HFFc6 (cell line): ENCODE measurements at places on chromosomes 5 and 9.

DNA sequence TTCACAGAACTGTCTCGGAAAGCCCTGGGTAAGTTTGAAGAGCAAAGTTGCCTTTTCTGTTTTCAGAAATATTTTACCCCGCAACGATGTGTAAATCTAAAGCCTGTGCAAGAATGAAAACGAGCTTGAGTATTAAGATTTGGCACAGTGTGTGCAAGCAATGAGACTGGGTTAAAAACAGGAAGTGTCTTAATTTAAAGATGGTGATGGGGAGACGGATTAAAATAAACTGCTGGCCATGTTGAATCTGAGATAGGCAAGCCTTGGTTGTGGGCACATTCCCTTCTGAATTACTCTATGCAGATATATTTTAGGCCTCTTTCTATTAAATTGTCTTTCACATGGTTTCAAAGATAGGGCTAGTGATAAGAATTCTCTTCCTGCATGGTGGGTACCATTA lies 294.2 kb upstream of the DMRT1 start:
- no peaks in the 10 kb centered on the region for H3K4me1 ChIP-seq
- no peak overlapping the region for H3K27ac ChIP-seq
- no peaks in the 10 kb centered on the region for H3K36me3 ChIP-seq

DNA sequence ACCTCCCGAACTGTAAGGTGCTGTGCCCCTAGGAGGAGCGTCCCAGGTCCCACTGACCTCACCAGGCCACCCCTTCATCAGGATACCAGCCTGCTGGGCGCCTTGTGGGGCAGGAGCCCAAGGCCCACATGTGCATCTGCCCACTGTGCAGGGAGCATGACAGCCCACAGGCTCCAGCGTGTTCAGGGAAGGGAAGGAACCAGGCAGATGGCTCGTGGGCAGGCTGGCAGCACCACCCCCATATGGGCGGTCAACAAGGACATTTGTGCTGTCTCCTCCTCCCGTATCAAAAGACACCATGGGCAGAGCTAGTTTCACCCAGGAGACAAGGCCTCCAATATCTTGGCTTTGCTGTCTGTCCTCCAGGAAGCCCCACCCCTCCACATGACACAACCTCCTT lies 85.5 kb upstream of the PPP1R26 start:
- peaks cover 4% of the 10 kb centered on the region for H3K27me3 ChIP-seq
- DNase-seq, result no peak
- H3K4me3 ChIP-seq, result no peak overlapping the region
- no peaks in the 10 kb centered on the region for H3K4me1 ChIP-seq
- H3K36me3 ChIP-seq, result no peaks in the 10 kb centered on the region

- H3K27ac ChIP-seq, result no peak overlapping the region
- no peaks in the 10 kb centered on the region for H3K4me1 ChIP-seq
- no peaks in the 10 kb centered on the region for H3K27me3 ChIP-seq
- no peak for DNase-seq
Measured at GRCh38 chr5:20949636-20950035, 961.6 kb upstream of the CDH18 start.

GRCh38 chr9:129009584-129010141 lies 18.5 kb downstream of the SH3GLB2 start:
- no peak overlapping the region for H3K4me3 ChIP-seq
- no peaks in the 10 kb centered on the region for H3K36me3 ChIP-seq
- peaks cover 4% of the 10 kb centered on the region for H3K27me3 ChIP-seq
- no peak for DNase-seq
- no peak overlapping the region for H3K27ac ChIP-seq
- no peaks in the 10 kb centered on the region for H3K4me1 ChIP-seq

DNA sequence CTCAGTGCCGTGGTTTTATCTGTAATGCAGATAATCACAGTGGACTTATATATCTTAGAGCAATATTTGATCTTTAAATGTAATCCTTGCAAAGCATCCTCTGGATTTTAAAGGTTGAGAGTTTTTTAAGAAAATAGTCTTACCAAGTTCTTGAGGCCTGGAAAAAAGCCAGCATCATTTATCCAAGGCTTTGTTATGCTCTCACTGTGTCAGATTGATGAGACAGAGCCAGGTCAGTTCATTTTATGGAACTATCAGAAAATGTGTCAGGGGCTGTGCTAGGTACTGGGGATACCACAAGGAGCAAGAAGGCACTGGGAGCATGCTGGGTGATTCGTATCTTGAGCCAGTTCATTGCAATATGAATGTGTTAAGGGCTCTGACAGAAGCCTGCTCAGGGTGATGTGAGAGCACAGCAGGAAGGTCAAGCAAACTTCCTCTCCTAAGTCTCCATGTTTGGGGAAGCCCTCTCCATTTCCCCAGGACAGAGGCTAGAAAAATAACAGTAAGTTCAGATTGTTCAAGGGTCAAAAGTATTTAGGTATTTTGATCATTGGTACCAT lies 19.7 kb downstream of the C7 start:
- DNase-seq, result no peak
- no peak overlapping the region for H3K4me3 ChIP-seq
- H3K27ac ChIP-seq, result no peak overlapping the region
- H3K36me3 ChIP-seq, result peaks cover 13% of the 10 kb centered on the region
